ENCODE measurements at places on chromosomes 5 and 9.

- DNase-seq = no peak
Measured at GRCh38 chr9:91750343-91750742, 199.7 kb downstream of the ROR2 start.

DNA sequence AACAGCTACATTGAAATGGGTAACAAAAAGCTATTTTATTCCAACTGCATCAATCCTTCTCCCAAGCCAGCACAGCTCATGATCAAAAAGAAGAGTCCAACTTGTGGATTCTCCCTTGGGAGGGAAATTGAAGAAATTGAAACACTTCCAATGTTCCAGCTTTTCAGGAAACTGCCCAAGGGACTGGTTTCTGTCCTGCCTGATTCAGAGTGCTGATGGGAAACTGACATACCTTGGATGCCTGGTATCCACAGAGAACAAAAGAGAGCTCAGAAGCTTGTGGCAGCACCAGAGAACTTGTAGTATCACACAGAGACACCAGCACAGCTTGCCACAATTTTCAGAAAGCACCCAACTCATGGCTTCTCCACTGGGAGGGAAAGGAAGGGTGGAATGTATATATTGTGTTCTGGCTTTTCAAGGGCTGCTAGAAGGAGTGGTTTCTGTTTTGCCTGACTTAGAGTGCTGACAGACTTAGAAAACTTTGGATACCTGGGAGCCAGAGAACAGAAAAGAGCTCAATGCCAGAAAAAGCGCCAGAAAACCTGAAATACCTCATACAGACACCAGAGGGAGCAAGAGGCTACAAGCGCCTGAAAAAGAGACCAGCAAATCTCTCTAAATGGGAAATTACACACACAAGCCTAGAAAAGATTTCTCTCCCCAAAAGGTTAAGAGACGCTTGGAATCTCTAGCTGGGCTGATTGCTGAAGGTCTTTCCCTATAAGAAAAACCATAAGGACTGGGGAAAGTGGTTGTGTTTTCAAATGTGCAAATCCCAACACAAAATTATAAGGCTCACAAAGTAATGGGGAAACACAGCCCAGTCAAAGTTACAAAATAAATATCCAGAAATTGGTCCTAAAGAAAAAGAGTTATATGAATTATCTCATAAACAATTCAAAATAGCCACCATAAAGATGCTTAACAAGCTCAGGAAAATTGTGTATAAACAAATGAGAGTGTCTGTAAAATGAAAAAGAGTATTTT lies 178.8 kb downstream of the SPOCK1 start:
- DNase-seq = peak; percentile 54

- no peak for DNase-seq
Measured at GRCh38 chr9:76559286-76559685, 100.3 kb downstream of the GCNT1 start.

GRCh38 chr5:91225848-91226686 lies 157.1 kb downstream of the ARRDC3 start:
- no peak for DNase-seq

DNA sequence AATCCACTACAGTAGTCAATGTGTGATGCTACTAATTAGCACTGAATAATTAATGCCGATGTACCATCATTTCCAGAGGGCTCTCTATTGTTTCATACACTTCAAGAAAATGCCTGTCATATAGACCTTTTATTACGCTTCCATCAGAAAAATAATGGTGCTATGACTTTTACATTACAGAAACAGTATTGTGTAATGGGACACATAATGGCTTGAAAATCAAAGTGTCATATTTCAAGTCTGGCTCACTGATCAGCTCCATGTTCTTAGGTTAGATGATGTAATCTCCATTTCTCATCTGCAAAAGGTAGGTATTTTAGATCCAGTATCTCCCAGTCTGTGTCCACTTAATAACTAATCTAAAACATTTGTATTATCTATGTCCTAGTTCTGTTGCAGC lies 990.6 kb upstream of the TYRP1 start:
- DNase-seq = no peak

DNA sequence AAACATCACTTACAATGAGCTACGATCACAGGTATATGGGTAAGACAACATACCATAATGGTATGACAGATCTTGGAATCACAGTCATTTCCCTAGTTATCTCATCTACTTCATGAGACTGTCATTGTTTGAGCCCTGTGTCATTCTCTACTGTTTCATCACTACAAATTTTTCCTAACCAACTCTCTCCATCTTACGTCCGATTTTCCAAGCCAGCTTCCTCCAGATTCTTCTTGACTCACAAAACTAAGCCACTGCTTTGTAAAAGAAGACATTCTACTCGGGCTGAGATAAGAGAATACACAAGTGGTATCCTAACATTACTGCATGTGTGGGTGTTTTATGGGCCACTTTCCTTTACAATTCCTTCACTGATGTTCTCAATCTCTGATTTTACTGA lies 49.6 kb downstream of the SERINC5 start:
- no peak for DNase-seq

- DNase-seq = no peak
Measured at GRCh38 chr9:127919253-127919815, 2.5 kb upstream of the ST6GALNAC4 start.

- DNase-seq = no peak
Measured at GRCh38 chr5:159339460-159339859, 9.2 kb upstream of the IL12B start.

DNA sequence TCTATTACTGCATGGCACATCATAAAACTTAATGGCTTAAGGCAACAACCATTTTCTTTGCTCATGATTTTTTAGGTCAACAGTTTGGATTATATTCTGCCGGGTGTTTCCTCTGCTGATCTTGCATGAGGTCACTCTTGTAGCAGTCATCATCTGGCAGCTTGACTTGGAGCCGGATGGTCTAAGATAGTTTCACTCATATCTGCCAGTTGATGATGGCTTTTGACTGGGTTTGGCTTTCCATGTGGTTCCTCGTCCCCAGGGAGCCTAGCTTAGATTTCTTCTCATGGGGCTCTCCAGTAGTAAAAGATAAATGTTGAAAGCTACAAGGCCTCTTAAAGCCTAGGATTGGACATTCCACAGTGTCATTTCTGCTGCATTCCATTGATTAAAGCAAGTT lies 27.4 kb downstream of the LNPEP start:
- peak; percentile 72 for DNase-seq

- DNase-seq = no peak
Measured at GRCh38 chr5:132059043-132059695, 1.3 kb upstream of the IL3 start.
